ENCODE measurements at places on chromosomes 2 and 18. TPM values are rescaled to one million over a fixed set of nuclear protein-coding genes. Genes with fewer than 3 reads are reported as not detected.

Gene POTEJ
- not detected for total RNA-seq

Gene KLHL14
- not detected for total RNA-seq

Gene METAP1D
- 5.6 TPM for total RNA-seq

Gene DSG4
- total RNA-seq, result not detected

Gene RUFY4
- not detected for total RNA-seq

Gene HOXD1
- total RNA-seq, result 0.14 TPM

Gene DPYSL5
- total RNA-seq, result not detected

Gene NDC80
- 43.5 TPM for total RNA-seq

Gene GBX2
- 0.66 TPM for total RNA-seq

Gene SLC30A3
- total RNA-seq, result not detected

Gene GPR39
- total RNA-seq, result 21.2 TPM

Gene ERFE
- 2.4 TPM for total RNA-seq

Gene HJURP
- total RNA-seq, result 56.3 TPM

Gene EIF4E2
- 70.0 TPM for total RNA-seq

Gene STARD6
- total RNA-seq, result not detected

Gene INHA
- total RNA-seq, result 0.22 TPM

Gene LRRTM1
- total RNA-seq, result not detected

Gene OSBPL6
- total RNA-seq, result 0.22 TPM

Gene TTN
- under 0.01 TPM for total RNA-seq

Gene C2orf80
- total RNA-seq, result not detected

Data from placental pericyte (primary cell).